HepG2 (cell line): ENCODE measurements at places on chromosomes 16 and 17. TPM values are rescaled to one million over a fixed set of nuclear protein-coding genes. Genes with fewer than 3 reads are reported as not detected.

The NPW gene
- 0.97 TPM in 1 of 2 replicates, not detected in the other for total RNA-seq

The CES1 gene
- total RNA-seq: 82.8 and 198 TPM in 2 replicates

The HS3ST6 gene
- total RNA-seq: not detected in 2 replicates

The HOXB9 gene
- not detected in 2 replicates for total RNA-seq

The DNAH2 gene
- total RNA-seq: not detected in 2 replicates

The RTN4RL1 gene
- not detected in 2 replicates for total RNA-seq

The GPR139 gene
- total RNA-seq: not detected in 2 replicates

The TNFSF13 gene
- total RNA-seq: 1.7 and 2.5 TPM in 2 replicates

The CFAP97D1 gene
- total RNA-seq: 0.02 TPM in 1 of 2 replicates, not detected in the other

The GPR179 gene
- total RNA-seq: 0.07 TPM in 1 of 2 replicates, not detected in the other

The XAF1 gene
- 1.7 and 2.4 TPM in 2 replicates for total RNA-seq

The QRICH2 gene
- total RNA-seq: 2.7 and 3.7 TPM in 2 replicates

The FBXO39 gene
- not detected in 2 replicates for total RNA-seq

The KRT16 gene
- total RNA-seq: not detected in 2 replicates

The HSD17B2 gene
- total RNA-seq: 20.4 and 26.3 TPM in 2 replicates

The NOXO1 gene
- total RNA-seq: 0.21 and 1.4 TPM in 2 replicates

The SLC5A11 gene
- 1.7 and 3.3 TPM in 2 replicates for total RNA-seq

The ERN2 gene
- 0.42 and 2.2 TPM in 2 replicates for total RNA-seq

The NTHL1 gene
- 64.8 and 64.9 TPM in 2 replicates for total RNA-seq

The MCRIP2 gene
- 54.6 and 76.7 TPM in 2 replicates for total RNA-seq

The DHX58 gene
- 3.9 and 6.7 TPM in 2 replicates for total RNA-seq
